Fibroblast of the aortic adventitia (primary cell): ENCODE measurements at places on chromosomes 5 and 9.
A peak's percentile ranks its signal among the peaks of the same experiment; 100 is the strongest.

DNA sequence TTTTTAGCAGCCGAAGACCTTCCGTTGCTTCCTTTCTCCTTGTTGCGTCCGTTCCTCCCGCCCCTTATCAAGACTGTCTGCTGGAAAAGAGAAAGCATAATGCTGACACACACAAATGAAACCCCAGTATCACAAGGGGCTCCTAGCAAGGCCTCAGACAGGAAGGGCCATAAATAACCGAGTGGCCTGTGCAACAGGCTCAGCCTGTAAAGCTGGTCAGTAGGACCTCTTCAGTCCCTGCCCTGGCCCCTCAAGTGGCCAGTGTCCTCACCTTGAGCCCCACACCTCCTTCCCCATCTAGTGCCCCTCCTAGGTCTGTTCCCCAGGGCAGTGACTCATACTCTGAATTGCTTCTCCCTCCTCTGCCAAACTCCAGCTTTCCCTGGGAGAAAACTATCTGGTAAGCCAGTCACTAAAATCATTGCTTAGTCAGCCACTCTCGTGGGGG, 174.6 kb upstream of the IL12B start:
- peak; percentile 83 for DNase-seq

DNA sequence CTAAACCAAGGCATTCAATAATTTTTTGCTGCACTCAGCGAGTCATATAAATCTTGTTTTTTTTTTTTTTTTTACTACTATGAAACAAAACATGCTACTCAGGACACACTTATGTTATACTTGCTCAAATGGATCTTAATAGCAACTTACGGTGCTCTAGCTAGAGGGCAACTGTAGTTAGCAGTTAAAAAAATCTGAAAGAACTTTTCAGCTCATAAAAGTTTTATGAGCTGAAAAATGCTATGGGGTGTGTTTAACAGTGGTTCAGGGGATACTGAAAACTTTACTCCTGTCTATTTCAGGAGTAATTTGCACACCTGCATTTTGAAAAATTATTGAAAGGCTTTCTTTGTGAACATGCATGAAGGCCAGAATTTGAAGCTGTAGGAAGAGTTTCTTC, 53.4 kb downstream of the VCAN start:
- no peak for DNase-seq

DNA sequence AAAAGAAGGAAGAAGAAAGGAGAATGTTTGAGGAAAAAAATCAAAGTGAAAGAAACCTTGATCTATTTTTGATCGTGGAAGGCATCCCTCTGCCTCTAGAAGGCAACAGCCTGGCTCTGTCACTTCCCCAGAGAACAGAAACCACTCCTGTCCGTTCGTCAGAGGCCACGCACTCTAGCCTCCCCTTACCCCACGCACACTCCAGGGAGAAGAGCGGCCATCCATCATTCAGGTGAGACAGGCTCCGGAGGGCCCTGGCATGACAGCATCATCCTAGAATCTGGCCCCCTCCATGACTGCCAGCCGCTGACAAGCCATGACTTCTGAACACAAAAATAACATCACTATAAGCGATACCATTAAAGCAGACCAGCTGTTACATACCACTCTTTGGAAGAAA, 135.8 kb downstream of the ROR2 start:
- DNase-seq = no peak

DNA sequence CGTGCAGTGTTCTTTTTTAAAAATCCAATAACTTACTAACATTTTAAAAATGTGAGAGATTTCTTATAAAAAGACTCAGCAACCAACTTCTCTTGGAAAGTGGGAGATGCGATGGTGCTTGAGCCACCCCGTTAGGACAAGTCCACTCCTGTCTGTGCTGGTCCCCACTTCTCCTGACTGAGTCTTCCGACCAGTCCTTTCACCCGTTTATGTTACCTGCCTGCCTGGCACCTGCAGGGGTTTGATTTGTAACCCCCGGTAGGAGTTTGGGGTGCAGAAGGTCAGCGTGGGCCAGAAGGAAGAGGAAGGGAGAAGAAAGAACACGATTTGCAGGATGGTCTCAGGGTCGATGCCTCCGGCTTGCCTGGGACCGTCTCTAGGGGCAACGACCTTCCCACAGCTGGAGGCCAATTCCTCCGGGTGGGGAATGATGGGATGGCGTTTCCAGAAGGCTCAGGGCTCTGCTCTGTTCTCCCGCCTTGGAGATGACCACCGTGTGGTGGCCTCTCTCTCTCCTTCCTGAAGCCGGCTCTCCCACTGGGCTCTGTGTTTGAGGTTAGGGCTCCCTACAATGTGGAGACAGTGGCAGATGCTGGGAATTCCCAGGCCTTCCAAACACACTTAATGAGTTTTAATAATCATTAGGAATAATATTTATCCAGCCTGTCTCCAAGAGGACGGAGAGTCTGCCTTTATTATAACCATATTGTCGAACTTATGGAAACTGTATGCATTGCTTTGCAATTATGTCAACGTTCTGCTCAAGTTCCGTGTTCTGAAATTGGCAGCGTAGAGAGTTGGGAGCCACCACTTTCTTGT, 14.8 kb downstream of the COL27A1 start:
- DNase-seq = no peak

DNA sequence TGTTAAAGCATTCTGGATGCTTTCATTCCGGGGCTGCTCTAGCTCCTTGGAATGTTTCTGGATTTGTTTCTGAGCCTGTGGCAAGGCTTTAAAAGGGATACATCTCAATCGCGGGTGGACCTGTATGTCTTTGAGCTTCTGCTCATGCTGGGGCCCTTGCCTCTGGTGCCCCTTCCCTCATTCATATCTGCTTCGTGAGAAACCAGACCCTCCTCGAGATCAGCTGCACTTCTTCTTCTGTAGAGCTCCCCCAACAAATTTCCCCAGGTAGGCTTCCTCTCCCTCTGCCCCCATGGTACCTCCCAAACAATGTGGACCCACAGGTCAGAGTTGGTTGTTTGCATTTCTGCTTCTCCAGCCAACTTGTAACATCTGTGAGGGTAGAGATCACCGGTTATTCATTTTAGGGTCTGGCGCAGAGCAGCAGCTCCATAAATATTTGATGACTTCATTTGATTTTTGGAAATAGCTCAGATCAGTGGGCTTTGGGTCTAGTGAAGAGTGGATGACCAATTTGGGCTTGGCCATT, 6.6 kb downstream of the ZNF618 start:
- DNase-seq = peak; percentile 26

DNA sequence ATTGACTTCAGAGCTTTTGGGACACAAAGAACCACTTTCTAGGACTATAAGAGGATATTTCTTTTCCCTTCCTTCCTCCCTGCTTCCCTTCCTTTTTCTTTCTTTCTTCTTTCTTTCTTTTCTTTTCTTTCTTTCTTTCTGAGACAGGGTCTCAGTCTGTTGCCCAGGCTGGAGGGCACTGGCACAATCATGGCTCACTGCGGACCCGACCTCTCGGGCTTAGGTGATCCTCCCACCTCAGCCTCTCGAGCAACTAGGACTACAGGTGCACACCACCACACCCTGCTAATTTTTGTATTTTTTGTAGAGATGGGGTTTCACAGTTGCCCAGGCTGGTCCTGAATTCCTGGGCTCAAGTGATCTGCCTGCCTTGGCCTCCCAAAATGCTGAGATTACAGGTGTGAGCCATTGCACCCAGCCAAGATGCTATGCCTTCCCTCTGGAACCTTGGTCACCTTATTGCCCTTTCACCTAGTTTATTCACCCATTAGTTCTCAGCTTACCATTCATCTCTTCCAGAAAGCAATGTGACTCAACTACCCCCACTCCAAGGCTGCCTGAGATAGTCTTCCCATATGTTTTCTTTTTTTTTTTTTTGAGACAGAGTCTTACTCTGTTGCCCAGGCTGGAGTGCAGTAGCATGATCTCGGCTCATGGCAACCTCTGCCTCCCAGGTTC, 10.1 kb downstream of the PLIN2 start:
- DNase-seq = no peak

- peak; percentile 93 for DNase-seq
These were observed 175.9 kb downstream of the MAN2A1 start for GRCh38 chr5:109865637-109866036.

DNA sequence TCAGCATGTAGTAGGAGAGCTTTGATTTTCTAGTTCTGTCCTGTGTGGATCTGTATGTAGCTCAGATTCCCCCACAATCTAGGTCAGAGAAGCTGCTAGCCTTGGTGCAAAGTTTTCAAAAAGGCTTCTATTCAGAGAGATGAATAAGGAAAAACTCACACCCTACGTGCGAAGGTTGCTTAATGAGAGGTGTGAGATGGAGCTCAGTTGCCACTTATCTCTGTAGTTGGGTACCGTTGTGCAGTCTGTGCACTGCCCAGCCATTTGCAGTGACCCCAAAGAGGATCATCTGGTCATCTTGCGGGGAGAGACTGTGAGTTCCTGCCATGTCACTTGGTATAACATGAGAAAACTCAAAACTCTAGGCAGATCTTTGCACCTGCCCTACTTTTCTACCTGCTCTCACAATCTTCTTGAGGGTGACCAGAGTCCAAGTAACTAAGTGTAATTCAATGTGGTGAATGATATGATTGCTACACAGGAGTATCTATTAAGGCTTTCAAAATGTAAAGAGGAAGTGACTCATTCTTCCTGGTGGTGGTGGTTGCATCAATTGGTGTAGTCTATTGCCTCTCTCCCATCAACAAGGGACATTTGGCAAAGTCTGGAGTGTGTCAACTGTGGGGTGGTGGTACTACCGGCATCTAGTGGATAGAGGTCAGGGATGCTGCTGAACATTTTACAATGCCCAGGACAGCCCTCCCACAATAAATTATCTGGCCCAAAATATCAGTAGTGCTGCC, 65.2 kb downstream of the TMC1 start:
- DNase-seq = peak; percentile 92

DNA sequence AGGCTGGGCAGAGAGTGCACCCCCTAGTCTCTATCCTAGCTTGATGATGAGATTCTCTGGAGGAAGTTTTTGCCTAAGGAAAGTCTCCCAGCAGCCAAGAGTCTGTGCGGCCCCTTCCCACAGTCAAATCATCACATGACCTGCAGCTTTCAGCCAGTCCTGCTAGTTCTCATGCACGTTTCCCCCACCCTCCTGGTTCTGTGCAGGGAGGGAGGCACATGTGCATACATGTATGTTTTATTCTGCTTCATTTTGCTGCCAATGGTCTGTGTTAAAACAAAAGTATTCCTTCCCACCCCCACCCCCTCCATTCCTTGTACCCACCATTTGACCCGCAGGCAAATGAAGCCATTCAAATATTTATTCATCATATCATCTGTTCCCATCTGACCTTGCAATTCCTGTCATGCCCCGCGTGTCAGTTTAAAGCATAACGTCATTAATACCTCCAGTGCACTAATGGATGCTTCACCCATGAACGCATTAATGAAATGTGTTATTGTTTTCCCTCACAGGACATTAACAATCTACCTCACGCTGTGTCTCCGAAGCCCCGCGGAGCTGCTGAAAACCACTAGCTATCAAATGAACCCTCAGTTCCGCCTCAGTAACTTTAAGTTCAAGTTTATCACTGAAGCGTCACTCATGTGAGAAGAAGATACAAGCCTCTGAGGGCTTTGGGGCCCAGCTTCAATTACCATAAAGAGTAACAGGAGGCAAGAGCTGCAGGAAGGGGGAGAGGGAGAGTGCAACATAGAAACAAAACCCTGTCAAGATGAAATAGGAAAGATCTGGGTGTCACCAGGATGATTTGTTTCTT, 139.6 kb downstream of the RASEF start:
- DNase-seq = no peak

GRCh38 chr9:126818482-126818881, 13.6 kb downstream of the ZBTB43 start:
- no peak for DNase-seq

DNA sequence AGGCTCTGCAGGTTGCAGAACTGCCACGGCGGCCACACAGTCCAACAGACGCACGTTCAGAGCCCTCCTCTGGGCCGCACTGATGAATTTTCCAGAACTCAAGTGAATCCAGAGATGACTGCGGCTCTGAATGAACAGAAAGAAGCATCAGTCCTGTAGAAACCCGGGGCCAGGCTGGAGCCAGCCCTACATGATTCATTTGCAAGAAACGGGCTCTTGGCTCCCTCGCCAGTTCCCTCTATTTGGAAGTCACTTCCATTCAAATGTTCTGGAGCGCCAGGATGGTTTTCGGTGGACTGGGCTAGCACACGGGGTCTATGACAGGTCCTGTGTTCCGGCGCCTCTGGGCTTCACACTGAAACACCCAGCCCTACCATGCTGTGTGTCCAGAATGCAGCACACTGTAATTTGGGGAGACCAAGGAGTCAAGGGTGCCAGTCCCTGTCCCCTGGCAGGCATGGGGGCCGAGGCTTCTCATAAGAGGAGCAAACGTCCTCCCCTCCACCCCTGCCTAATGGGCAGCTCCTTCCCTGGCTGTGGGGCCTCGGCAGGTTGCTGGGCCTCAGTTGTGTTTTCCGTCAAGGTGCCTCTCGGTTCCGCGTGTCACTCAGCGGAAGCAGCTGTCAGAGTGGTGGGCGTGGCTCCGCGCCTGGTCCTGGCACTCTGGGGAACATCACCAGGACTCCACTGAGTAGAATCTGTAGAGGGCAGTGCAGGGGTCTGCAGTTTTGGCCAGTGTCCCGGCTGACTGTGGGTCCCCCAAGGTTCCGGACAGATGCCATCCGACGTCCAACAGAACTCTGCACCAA, 18.1 kb upstream of the COL5A1 start:
- no peak for DNase-seq

DNA sequence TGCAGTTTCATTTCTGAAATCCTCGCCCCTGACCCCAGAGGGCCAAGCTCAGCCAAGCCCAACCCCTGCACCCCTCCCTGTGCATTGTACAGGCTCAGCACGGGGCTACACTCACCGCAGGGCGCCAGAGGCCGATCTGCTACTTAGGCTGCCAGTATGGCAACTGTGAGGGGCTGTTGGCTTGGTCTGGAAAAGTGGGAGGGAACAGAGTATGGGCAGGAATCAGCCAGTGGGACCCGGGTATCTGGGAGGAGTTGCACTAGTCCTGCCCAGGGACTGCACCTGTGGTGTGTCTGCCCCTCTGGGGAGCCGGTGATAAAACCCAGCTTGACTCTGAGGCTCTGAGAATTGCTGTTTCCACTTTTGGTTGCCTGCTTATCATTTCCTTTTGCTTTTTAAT, 167.4 kb upstream of the KIF2A start:
- DNase-seq = no peak

- DNase-seq = peak; percentile 90
These were observed 268.6 kb downstream of the TRPM3 start for GRCh38 chr9:70852711-70853240.

DNA sequence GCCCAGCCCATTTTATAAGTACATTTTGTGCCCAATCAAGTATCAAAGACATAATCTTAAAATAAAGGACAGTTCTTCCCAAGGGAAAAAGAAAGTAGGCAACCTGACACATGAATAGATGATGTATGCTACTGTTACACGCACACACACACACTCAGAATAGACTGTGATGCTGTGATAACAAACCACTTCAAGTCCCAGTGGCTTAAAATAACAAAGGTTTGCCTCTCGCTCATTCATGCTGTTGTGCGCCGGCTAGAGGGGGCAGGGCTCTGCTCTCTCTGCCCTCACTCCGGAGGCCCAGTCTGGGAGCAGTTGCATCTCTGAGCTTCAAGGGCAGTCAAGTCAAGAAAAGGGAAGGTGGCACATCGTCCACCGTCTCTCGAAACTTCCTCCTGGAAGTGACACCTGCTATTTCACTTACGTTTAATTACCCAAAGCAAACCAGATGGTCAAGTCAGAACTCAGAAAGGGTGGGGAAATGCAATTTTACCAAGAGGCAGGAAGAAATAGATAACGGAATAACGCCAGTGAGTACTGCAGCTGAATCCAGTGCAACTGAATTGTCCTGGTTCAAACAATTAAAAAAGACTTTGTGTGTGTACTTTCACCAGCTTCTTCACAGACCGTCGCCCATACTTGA, 43.3 kb downstream of the ANKRD33B start:
- DNase-seq = no peak

- DNase-seq = peak; percentile 66
These were observed 56.7 kb downstream of the MAMDC2 start for GRCh38 chr9:70100362-70100761.

GRCh38 chr5:33755231-33755630, 136.6 kb downstream of the ADAMTS12 start:
- peak; percentile 10 for DNase-seq
